ENCODE measurements at places on chromosomes 5 and 9.

DNA sequence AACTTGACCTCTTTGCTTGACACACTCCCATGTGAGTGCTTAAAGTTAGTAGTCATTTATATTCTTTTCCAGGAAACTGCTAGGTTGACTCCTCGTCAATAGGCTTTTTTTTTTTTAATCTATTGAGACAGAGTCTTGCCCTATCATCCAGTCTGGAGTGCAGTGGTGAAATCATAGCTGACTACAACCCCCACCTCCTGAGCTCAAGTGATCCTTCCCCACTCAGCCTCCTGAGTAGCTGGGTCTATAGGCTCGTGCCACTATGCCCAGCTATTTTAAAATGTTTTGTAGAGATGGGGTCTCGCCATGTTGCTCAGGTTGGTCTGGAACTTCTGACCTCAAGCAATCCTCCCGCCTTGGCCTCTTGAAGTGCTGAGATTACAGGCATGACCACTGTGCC lies 34.9 kb downstream of the DMRT1 start:
- no peak for DNase-seq

DNA sequence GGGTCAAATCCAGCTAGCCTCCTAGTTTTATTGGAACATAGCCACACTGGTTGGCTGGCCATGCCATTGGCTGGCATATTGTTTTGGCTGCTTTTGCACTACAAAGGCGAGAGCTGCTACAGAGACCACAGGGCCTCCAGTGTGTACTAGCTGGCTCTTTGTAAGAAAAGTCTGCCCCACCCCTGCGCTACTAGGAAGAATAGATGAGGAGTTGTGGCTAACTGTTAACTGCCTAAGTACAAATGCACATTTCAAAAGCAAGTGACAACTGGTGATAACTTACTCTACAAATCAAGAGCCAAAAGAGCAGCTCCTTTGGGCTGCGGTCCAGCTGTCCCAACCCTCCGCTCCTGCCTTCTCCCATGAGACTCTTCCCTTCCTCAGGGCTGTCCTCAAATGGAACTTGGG lies 63.9 kb downstream of the SERINC5 start:
- no peak for DNase-seq

DNA sequence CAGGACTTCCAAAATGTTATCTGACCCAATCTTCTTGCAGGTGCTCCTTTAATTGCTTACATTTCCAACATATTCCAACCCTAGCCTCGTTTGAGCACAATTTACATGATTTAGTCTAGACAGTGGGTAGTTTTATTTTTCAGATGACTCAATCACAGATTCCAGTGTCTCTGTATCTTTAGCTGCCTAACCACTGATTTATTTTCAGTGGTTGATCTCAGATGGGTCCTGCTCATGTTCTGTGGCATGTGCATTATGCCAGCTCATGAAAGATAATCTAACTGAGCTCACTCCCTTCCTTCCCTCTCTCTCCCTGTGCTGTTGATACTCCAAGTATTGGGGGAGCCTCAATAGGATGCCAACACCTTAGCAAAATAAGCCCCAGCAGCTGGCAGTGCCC lies 106.1 kb upstream of the ICE1 start:
- DNase-seq: no peak

DNA sequence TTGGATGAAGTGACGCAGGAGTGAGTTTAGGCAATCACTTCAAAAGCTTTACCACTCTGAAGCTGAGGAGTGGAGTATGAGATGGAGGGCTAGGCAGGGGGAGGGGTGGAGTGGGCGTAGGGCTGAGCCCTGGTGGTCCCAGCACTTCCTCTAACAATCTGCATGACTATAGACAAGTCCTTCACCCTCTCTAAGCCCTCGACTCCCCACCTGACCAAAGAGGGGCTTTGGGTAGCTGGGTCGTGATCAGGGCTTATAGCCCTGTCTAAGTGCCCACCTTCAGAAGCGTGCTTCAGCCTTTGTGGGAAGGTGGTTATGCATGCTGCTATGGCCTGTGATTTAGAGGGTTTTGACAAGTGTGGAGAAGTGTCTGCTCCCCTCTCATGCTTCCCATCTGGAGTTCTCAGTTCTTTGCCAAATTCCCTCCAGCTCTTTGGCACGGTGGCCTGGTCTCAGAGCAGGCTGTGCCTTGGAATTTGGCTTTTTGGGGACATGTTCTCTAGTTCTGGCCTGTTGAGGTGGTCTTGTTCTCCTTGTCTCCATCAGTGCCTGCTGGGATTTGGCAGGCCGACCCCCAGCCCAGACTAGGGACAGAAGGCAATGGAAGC lies 53.0 kb downstream of the ACTBL2 start:
- no peak for DNase-seq

GRCh38 chr5:4079831-4080230 lies 484.2 kb downstream of the IRX1 start:
- DNase-seq: no peak

DNA sequence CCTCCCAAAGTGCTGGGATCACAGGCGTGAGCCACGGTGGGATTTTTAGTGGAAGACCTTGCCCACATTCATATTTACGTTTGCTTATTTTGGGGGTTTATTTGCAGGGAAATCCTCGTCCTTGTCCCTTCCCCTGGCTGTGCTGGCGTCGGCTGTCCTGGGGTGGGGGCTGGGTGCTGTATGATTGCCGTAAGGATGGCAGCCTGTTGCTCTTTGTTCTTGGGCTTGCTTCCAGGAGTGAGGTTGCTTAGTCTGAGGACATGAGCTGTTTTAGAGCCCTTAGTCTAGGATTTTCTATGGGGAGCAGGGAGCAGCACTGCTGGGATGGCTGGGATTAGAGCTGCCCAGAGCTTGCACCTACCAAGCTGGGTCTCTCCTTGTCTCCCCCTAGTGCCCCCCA lies 85.8 kb upstream of the ASS1 start:
- no peak for DNase-seq

DNA sequence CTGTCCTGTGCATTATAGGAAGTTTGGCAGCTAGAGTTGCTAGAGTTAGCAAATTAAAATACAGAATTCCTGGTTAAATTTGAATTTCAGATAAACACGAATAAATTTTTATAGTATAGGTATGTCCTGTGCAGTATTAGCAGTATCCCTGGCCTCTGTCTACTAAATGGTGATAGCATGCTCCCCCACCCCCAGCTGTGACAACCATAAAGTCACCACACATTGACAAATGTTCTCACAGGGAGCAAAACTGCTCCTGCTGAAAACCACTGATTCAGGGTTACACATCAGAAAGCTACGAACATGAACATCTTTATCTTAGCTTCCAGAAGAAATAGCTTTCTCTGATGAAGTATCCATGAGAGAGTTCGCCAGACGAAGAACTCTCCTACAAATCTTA lies 91.8 kb upstream of the CCDC112 start:
- DNase-seq: no peak

- DNase-seq: no peak
Measured at GRCh38 chr5:951940-952596, 56.5 kb upstream of the NKD2 start.

- no peak for DNase-seq
Measured at GRCh38 chr5:69512740-69513260, 20.2 kb downstream of the OCLN start.

GRCh38 chr5:136114414-136115125 lies 18.1 kb upstream of the SMAD5 start:
- no peak for DNase-seq

DNA sequence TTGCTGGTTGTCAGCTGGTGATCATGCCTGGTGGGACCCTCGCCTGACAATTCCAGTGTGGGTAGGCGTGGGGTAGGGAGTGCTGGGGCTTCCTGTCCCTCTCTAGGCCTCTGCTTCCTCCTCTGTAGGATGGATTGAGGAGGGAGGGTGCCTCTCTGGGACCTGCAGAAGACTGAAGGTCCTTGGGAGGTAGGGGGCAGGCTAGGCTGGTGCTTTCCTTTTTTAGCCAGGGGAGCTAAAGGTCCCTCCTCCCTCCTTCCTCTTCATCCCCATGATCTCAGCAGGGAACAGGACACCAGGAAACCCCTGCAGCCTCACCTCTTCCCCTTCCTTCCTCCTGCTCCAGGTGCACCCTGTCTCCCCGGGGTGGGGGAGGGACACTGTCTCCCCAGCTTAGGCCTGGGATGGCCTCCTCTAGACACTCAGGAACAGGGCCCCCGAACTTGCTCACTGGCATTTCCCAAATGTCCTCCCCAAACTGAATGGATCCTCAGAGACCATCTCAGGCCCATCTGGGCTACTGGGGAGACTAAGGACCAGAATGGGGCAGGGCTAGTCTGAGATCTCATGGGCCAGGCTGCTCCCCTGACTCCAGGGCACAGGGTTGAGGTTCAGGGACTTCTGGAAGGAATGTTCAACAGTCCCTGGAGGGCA lies 8.4 kb downstream of the SH2D3C start:
- DNase-seq: no peak

DNA sequence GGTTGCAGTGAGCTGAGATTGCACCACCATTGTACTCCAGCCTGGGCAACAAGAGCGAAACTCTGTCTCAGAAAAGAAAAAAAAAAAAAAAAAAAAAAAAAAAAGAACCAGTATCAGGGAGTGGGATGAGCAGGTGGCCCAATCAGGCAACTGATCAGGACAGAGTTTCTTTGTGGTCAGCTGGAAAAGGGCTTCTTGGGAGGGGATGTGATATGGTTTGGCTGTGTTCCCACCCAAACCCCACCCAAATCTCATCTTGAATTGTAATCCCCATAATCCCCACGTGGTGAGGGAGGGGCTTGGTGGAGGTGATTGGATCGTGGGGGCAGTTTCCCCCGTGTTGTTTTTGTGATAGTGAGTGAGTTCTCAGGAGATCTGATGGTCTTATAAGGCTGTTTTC lies 4.7 kb upstream of the GCNT1 start:
- DNase-seq: no peak

DNA sequence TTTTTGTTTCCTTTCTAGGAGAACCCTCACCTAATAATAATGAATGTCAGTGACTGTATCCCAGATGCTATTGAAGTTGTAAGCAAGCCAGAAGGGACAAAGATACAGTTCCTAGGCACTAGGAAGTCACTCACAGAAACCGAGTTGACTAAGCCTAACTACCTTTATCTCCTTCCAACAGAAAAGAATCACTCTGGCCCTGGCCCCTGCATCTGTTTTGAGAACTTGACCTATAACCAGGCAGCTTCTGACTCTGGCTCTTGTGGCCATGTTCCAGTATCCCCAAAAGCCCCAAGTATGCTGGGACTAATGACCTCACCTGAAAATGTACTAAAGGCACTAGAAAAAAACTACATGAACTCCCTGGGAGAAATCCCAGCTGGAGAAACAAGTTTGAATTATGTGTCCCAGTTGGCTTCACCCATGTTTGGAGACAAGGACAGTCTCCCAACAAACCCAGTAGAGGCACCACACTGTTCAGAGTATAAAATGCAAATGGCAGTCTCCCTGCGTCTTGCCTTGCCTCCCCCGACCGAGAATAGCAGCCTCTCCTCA lies 87.1 kb downstream of the OSMR start:
- no peak for DNase-seq

DNA sequence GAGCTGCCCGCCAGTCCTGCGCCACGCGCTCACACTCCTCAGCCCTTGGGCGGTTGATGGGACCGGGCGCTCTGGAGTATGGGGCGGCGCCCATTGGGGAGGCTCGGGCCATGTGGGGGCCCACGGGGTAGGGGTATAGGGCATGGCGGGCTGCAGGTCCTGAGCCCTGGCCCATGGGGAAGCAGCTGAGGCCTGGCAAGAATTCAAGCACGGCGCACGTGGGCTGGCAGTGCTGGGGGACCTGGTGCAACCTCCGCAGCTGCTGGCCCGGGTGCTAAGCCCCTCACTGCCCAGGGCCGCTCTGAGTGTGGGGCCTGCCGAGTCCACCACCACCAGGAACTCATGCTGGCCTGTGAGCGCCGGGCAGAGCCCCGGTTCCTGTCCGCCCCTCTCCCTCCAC lies 229.6 kb upstream of the ZNF608 start:
- DNase-seq: no peak

- no peak for DNase-seq
Measured at GRCh38 chr9:97508852-97509251, 7.4 kb downstream of the TMOD1 start.

GRCh38 chr9:120387257-120388002 lies 192.5 kb downstream of the CDK5RAP2 start:
- DNase-seq: no peak

DNA sequence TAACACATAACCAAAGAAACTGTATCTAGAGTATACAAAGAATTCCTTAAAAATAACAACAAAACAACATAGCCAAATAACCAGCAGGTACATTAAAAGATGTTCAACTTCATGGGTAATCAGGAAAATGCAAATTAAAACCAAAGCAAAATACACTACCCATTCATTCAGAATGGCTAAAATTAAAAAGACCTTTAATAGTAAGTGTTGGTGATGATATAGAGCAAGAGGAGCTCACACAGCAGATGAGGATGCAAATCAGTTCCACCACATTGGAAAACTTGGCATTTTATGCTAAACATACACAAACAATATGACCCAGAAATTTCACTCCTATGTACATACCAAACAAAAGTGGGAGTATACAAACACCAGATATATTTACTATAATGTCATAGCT lies 97.8 kb downstream of the DENND1A start:
- DNase-seq: no peak

DNA sequence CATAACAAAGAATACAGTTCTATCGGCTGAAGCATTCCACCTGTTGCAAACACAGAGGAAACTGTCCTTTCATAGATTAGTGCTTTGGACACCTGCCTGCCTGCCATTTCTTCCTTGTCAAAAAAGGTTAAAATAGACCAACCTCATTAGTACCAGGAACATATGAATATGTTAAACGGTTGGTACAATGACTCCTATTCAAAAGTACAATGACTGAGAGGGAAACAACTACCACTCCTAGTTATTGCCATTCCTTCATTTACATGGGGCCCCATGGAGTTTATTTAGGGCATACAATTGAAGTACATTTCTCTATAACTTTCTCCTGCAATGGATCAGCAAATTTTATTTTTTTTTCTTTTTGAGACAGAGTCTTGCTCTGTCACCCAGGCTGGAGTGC lies 77.4 kb upstream of the PIP5K1B start:
- no peak for DNase-seq

DNA sequence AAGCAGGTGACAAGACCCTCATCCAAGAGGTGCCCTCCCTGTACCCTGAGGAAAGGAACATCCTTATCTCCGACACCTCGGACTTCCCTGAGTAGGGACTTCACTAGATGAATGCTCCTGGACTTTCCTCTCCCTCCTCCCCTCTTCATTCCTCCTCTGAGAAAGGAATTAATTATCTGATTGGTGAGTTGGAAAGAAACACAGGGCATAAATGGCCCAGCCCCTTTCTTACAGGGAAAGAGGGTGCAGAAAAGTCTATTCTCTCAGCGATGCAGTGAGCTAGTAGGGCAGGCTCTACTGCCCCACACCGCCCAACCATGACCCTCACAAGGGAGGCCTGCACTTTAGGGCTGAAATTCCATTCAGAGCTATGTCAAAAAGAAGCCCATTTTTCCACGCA lies 87.5 kb downstream of the TTC39B start:
- no peak for DNase-seq

- DNase-seq: peak; percentile 63
Measured at GRCh38 chr5:61330845-61331406, 1.1 kb upstream of the ZSWIM6 start.

- no peak for DNase-seq
Measured at GRCh38 chr5:124157320-124157719, 589.1 kb downstream of the ZNF608 start.

Measured in stimulated activated CD4-positive, alpha-beta T cell treated with anti-CD3 and anti-CD28 coated beads, Interleukin-2, amount 100 ng/mL, for 4 hours (primary cell).